Breast epithelium (tissue), 4 donors: ENCODE measurements at places on chromosomes 7 and 10.
A peak's percentile ranks its signal among the peaks of the same experiment; 100 is the strongest.

DNA sequence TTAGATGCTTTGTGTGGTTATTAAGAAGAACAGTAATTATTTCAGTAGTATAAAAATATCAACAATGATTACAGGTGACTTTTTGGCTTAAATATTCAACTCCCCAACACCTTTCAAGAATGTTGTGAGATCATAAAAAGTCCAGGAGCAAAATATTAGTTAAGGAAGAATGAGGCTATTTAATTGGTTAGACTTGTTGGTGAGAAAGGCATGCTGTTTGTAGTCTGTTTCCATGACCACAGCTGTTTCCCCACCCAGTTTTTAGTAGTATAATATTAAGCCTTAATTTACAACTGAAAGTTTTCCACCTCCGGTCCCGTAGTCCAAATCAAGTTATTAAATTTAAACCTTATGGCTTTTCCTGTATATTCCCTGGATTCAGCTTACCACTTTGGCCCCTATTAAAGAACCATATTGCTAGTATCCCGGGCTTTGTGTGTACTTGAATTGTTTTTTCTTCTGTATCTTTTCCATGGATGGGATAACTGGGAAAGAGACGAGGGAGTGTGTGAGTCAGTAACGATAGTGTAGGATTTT, 133.3 kb downstream of the CELF2 start:
- DNase-seq = no peak
- H3K27ac ChIP-seq = no peak overlapping the region
- H3K27me3 ChIP-seq = no peaks in the 10 kb centered on the region
- H3K4me3 ChIP-seq = no peak overlapping the region

GRCh38 chr10:43166207-43166879, 28.1 kb downstream of the CSGALNACT2 start:
- H3K27me3 ChIP-seq = no peaks in the 10 kb centered on the region
- H3K36me3 ChIP-seq = no peaks in the 10 kb centered on the region
- no peak overlapping the region for H3K4me3 ChIP-seq

DNA sequence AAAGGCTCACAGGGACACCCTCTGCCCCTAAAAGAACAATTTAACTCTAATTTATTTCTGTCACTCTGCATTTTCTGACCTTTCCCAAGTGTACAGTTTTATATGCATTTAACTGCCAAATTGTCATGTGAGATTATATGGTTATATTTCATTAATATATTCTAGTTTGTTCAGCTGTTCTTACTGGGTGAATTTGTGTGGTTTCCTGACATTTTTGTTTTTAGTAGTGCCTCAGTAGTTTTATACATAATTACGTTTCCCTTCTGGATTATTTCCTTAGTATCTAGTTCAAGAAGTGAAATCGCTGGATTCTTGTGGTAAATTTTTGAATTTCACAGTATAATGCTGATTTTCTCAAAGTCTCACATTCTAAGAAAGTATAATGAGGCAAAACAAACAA, 41.3 kb downstream of the EGFR start:
- no peaks in the 10 kb centered on the region for H3K27me3 ChIP-seq
- H3K27ac ChIP-seq = no peak overlapping the region
- H3K4me1 ChIP-seq = peaks cover 6% of the 10 kb centered on the region
- H3K36me3 ChIP-seq = no peaks in the 10 kb centered on the region

DNA sequence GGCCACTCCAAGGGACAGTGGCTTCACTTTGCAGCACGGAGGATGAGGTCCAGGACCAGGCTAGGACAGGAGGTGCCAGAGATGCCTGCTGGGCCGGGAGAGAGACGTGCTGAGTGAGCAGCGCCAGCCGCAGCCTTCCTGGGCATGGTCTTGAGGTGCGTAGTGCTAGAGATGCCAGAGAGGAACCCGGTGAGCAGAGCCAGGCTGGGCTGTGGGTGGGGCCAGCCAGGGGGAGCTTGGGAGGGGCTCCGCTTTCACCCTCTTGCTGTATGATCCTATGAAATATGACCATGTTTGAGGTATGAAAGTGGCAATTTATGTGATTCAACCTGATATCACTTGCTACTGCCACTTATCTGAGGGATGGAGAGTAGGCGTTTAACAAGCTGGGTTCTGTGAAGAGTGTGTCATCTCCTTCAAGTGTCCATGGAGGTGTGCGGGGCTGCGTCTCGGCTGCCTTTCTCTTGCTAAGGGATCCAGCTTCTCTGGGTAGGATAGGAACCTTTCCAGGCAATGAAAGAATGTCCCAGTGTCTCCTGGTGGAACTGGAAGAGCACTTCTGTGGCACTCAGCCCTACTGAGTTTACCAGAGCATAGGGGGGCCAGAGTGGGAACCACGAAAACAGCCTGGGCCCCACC, 518.4 kb upstream of the FOXK1 start:
- no peaks in the 10 kb centered on the region for H3K27me3 ChIP-seq
- DNase-seq = no peak
- H3K4me1 ChIP-seq = peaks cover 3% of the 10 kb centered on the region
- H3K36me3 ChIP-seq = no peaks in the 10 kb centered on the region
- no peak overlapping the region for H3K27ac ChIP-seq

- H3K4me1 ChIP-seq = no peaks in the 10 kb centered on the region
- H3K27me3 ChIP-seq = no peaks in the 10 kb centered on the region
- no peak for DNase-seq
- H3K36me3 ChIP-seq = no peaks in the 10 kb centered on the region
Observed at GRCh38 chr10:74987339-74988053, 124.0 kb upstream of the SAMD8 start.

DNA sequence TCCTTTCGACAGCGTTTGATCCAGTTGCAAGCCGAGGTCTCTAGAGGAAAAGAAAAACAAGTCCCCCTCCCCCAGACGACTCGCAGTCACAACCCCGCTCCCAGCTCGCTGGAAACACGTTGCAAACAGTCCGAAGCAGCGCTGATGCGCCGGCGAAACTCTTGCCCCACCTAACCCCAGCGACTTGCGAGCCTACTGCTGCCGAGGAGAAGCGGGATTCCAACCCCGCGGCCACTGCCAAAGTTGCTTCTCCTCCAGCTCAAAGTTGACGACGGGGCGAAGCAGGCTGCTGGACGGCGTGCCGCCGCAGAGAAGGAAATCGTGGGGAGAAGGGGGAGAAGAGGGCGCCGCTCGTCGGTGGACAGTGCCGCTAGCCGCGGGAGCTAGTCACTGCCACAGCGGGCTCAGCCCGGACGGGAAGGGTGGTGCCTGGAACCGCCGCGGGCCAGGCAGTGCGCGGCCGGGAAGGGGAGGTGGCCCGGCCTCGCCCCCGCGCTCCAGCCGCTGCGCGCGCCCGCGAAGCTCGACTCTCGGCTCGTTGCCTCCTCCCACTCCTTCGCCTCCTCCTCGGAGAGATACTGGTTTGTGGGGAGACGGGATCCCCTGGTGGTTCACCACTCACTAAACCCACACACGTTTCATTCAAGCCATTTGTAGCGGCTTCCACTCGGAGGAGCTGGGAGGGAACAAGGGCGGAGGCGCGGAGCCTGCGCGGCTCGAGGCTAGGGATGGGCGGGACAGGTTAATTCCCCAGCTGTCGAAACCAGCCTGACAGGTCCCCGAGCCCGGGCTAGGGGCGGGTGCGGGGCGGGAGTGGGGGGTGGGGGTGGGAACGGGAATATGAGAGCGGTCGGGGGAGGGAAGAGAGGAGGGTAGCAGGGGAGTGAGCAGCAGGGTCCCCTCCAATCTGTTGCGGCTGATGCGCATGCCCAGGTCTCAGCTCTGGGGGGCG, at the start of gene GPR37:
Gene GPR37 (minus strand): TSS at position 392 of the 952 bp plus-strand sequence. CDS start 816 bp downstream, outside the sequence.
- H3K36me3 ChIP-seq = no peaks in the 10 kb centered on the region
- no peaks in the 10 kb centered on the region for H3K27me3 ChIP-seq
- H3K27ac ChIP-seq = peak within 1 kb of the TSS; percentile 27
- H3K4me3 ChIP-seq = peak within 1 kb of the TSS; percentile 37
- no peaks in the 10 kb centered on the region for H3K4me1 ChIP-seq

GRCh38 chr10:19658622-19659233, 157.5 kb upstream of the PLXDC2 start:
- H3K36me3 ChIP-seq = no peaks in the 10 kb centered on the region
- no peaks in the 10 kb centered on the region for H3K4me1 ChIP-seq
- H3K27me3 ChIP-seq = no peaks in the 10 kb centered on the region
- H3K27ac ChIP-seq = no peak overlapping the region
- H3K4me3 ChIP-seq = no peak overlapping the region
- no peak for DNase-seq

DNA sequence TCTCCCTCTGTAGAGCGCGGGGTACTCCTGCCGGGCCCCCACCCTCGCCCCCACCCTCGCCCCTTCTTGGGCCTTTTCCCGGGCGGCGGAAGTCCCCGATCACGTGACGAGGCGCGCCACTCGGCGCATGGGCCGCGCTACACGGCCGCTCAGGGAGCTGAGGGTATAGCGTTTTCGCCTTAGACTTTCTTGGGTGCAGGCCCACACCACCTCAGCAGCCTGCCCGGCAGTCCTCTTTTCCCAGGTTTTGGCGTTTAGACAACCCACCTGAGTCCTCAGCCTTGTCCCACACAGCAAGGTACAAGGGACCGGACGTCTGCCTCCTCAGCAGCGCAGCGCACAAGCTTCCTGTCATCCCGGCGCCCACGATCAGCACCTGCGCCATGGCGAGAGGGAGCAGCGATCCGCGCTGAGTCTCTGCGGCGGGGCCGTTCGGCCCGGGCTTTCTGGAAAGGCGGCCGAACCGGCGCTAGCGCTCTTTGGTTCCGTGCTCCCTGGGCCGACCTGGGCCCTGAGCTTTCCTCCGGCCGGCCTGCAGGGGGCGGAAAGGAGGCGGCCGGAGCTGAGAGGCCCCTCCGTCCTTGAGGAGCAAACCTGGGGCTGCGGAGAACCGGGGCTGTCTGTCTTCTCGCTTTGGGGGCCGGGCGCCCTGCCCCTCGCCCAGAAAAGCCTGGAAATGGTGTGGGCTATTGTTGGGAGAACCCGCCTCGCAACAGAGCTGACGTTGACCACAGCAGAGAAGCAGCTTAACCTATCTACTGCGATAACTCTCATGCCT, at the start of gene RNLS:
Gene RNLS (minus strand): TSS at position 513 of the 778 bp plus-strand sequence.
- no peaks in the 10 kb centered on the region for H3K36me3 ChIP-seq
- H3K4me3 ChIP-seq = peak within 1 kb of the TSS; percentile 77
- no peaks in the 10 kb centered on the region for H3K4me1 ChIP-seq
- H3K27ac ChIP-seq = peak within 1 kb of the TSS; percentile 96
- H3K27me3 ChIP-seq = no peaks in the 10 kb centered on the region

DNA sequence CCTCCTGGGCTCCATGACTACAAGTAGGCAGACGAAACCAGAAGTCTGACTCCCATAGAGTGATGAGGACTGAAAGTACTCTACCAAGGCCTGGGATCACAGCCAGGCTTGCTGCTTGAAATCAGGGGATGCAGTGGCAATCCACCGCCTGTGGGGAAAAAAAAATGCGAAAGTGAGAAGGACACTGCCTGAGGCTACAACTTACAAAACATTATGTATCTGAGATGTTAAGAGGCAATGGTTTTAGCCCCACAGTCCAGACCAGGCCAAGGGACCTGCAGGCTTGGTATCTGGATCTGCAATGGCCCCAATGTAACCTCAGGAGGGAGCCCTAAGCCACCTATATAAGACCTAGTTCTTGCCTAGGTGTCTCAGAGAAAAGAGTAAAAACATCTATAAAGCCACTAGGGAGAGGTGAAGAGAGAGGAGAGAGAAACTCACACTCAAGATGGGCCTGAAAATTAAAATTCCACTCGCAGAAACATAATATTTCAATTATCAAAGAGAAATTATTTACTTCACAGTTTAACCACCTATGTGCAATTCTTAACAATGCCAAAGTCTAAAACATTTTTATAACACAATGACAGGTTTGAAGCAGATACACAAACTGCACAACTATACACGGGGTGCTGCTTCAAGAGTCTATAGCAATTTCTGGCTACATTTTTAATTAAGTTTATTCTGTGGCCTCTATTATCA, 13.9 kb downstream of the DNAJC1 start:
- H3K4me1 ChIP-seq = no peaks in the 10 kb centered on the region
- H3K27ac ChIP-seq = no peak overlapping the region
- H3K27me3 ChIP-seq = no peaks in the 10 kb centered on the region
- no peaks in the 10 kb centered on the region for H3K36me3 ChIP-seq
- DNase-seq = no peak

GRCh38 chr7:35630024-35630972, 64.6 kb downstream of the HERPUD2 start:
- no peak overlapping the region for H3K4me3 ChIP-seq
- no peak overlapping the region for H3K27ac ChIP-seq
- DNase-seq = no peak
- H3K27me3 ChIP-seq = no peaks in the 10 kb centered on the region

- no peak overlapping the region for H3K27ac ChIP-seq
- H3K36me3 ChIP-seq = peaks cover 3% of the 10 kb centered on the region
- H3K4me3 ChIP-seq = no peak overlapping the region
- no peaks in the 10 kb centered on the region for H3K4me1 ChIP-seq
- no peaks in the 10 kb centered on the region for H3K27me3 ChIP-seq
- DNase-seq = no peak
Observed at GRCh38 chr7:42010751-42011150, 226.3 kb downstream of the GLI3 start.

GRCh38 chr7:6437251-6437650, 10.5 kb downstream of the DAGLB start:
- no peak overlapping the region for H3K27ac ChIP-seq
- no peak overlapping the region for H3K4me3 ChIP-seq
- no peaks in the 10 kb centered on the region for H3K36me3 ChIP-seq
- DNase-seq = no peak
- no peaks in the 10 kb centered on the region for H3K27me3 ChIP-seq
- H3K4me1 ChIP-seq = no peaks in the 10 kb centered on the region

GRCh38 chr10:69237528-69238159, 17.5 kb downstream of the HKDC1 start:
- peak; percentile 75 for DNase-seq
- no peaks in the 10 kb centered on the region for H3K4me1 ChIP-seq
- no peak overlapping the region for H3K27ac ChIP-seq
- H3K4me3 ChIP-seq = no peak overlapping the region

- no peak overlapping the region for H3K4me3 ChIP-seq
- H3K27ac ChIP-seq = no peak overlapping the region
- H3K36me3 ChIP-seq = no peaks in the 10 kb centered on the region
Observed at GRCh38 chr10:122850705-122851640, 5.3 kb upstream of the CUZD1 start.

DNA sequence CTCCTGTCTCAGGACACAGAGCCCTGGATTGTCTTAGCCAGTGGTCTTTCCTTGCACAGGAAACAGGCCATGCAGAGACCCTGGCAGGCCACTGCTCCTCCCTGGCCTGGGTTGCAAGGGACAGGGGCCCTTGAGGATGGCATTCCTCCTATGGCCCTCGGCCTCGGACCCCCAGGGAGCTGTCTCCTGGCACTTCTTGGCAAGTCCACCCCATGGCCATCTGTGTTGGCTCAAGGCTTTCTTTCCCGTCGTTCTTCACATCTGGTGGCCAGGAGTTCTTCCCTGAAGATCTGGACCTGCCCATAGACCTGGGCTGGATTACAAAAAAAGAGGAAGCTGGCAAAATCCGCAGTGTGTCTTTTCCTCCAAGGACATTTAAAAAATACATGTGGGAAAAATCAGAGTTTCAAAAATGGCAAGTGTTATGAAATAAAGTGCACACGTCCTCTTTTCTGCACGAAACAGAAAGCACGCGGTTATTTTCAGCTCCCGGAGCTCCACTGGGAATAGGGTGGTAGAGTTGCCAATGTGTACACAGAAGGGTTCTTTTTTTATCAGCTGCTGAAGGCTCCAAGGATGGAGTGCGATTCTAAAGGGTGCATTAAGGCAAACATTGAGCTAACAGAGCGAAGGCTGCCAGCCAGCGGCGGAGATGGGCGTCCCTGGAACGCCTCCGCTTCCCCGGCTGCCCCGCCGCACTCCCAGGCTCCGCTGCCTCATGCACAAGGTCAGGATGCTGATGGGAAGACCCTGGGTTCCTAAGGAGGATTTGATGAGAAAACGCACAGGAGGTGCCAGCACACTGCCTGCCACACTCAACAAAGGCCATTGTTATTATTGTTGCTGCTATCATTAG, 62.8 kb upstream of the FAM20C start:
- peak overlapping the region; percentile 85 for H3K27ac ChIP-seq
- H3K27me3 ChIP-seq = no peaks in the 10 kb centered on the region
- peak overlapping the region; percentile 21 for H3K4me3 ChIP-seq
- H3K36me3 ChIP-seq = no peaks in the 10 kb centered on the region
- no peak for DNase-seq
